NCI-H510A (cell line): ENCODE measurements at places on chromosomes 2 and 18.

- DNase-seq: no peak
Observed at GRCh38 chr2:24971286-24971535, 544 bp downstream of the DNAJC27 start.

DNA sequence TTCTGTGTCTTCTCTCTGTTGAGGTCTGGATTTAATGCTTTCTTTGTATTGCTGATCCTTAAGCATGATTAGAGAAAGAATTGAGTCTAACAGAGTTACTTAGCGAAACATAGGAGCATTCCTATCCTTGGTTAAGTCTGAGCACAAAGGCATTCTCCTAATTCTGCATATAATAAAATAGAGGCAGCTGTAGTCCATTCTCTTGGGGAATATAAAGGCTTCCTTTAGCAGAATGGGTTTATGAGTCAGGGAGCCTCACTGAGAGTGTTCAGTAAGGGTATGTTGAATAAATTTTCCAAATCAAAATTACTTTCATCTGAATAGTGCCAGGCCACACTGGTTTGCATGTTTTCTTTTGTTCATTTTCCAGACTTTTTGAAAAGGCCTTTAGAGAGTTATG, 101.5 kb downstream of the GALNT1 start:
- no peak for DNase-seq

GRCh38 chr2:239607517-239608191, 206.8 kb upstream of the HDAC4 start:
- DNase-seq: no peak

GRCh38 chr2:190876631-190877030, 4.0 kb upstream of the GLS start:
- no peak for DNase-seq

DNA sequence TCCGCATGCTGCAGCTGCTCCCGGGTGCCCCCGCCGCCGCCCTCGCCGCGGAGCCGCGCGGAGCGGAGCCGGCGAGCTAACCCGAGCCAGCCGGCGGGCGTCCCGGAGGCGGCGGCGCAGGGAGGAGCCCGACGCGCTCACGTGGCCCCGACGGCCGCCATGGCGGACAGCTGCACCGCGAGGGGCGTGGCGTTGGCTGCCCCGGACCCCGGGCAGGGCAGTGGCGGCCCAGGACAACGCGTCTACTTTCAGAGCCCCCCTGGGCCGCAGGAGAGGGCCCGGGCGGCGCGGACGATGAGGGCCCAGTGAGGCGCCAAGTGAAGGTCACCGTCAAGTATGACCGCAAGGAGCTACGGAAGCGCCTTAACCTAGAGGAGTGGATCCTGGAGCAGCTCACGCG, 30.0 kb upstream of the CCNYL1 start:
- DNase-seq: no peak

- DNase-seq: no peak
Observed at GRCh38 chr2:175903384-175903936, 98.6 kb downstream of the LNPK start.

- DNase-seq: no peak
Observed at GRCh38 chr2:222912117-222912516, 51.3 kb downstream of the ACSL3 start.

DNA sequence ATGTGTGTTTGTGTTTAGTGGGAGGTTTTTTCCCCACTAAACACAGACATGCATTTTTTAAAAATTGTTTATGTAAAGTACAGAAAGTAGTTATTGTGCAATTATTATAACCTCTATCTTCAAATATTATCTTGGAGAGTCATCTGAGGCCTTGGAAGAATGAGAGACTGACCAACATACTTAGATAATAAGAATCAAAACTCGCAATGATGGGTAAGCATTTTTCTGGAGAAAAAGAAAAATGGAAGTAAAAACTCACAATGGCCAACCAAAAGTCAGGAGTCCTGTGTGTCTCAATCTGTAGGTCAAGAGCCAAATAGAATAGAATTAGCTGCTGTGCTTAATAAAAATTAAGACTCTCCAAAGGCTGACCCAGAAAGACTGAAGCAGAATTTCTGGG, 43.0 kb downstream of the MEMO1 start:
- DNase-seq: no peak

- DNase-seq: no peak
Observed at GRCh38 chr18:2168022-2168421, 403.3 kb downstream of the METTL4 start.

DNA sequence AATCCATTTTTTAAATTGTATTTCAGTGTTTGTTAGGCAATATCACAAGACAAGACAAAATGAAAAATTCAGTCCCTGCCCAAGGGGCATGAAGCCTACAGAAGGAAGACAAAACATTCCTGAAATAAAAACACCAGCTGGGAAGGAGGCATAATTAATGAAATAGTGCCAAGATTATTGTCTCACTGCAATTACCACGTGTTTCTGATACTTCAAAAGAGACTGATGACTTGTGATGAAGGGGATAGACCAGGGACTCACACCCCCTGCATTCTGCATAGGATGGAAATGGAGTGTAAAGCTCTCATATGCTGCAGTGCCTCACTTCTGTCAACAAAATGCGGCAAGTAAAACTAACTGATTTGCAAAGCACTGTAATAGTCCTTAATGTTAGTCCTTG, 178.1 kb downstream of the BARD1 start:
- no peak for DNase-seq

GRCh38 chr18:28342231-28342630, 165.3 kb upstream of the CDH2 start:
- DNase-seq: no peak

GRCh38 chr2:180985771-180986395, 5.5 kb downstream of the UBE2E3 start:
- DNase-seq: no peak

DNA sequence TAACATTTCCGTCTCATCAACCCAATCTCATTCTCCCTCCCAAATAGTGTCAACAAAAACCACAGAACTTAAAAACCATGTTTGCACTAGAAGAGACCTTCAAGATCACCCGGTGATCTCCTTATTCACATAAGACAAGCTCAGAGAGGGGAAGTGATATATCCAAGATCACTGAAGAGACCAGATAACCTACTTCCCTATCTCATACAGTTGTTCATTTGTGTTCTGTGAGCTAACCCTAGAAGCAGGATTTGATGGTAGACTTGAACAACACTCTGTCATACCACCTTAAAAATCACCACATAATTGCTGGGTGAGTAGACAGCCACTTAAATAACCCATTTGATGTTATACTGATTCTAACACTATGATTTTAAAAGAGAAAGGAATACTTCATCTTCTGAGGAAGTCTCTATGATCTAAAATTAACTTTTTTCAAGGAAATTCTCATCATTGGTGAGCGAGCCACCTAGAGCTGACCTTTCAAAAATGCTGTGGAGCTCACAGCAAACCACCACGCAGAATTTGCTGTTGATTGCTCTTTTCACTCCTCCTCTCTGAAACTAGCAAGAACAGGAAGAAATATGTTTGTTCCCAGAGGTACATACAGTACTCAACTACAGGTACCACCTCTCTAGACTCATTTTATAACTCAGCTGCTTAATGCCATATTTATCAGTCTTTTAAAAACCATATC, 15.1 kb downstream of the AAK1 start:
- no peak for DNase-seq

DNA sequence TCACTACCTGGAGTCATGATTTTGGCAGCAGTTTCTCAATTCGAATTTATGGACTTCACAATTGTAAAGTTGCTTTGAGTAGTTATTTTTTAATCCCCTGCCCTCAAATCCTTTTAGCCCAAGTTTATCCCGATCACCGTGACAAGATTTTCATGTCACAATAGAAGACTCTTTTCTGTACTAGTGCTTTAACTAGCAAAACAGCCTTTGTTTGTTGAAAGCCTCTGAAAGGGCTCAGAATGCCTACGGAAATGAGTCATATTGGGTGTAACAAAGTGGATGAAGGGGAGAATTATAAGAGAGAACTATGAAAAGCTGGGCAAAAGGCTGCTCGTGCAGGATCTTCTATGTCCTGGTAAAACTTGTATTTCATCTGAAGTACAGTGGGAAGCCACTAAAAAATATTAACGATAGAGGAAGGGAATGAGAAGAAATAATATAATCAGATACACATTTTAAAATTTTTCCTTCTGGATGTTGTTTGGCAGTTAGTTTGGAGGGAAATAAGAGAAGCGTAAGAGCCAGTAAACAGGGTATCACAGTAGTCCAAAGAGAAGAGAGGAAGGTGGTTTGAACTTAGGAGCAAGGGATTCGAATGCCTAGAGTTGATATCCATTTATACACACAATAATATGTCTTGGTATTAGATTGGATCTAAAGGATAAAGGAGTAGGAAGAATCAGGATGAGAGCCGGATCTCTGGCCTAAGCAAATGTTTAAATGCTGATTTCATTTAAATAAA, 114.9 kb downstream of the GALNT13 start:
- DNase-seq: no peak

DNA sequence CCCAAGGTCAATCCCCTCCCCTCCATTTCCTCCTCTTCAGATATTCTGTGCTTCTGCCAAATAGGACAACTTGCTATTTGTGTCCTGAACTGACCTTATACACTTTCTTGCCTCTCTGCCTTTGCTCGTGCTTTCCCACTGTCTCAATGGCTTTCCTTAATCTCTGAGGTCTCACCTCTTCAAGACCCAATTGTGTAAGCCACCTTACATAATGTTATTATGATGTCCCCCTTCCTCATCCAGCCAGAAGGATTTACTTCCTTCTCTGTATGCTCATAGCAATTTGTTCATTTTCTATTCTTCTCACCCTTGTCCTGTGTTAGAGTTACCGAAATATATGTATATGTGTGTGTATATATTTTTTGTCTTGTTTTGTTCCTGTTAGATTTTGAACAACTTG, 26.9 kb upstream of the DARS1 start:
- no peak for DNase-seq

GRCh38 chr2:120312860-120313694, 32.9 kb upstream of the INHBB start:
- peak; percentile 66 for DNase-seq

DNA sequence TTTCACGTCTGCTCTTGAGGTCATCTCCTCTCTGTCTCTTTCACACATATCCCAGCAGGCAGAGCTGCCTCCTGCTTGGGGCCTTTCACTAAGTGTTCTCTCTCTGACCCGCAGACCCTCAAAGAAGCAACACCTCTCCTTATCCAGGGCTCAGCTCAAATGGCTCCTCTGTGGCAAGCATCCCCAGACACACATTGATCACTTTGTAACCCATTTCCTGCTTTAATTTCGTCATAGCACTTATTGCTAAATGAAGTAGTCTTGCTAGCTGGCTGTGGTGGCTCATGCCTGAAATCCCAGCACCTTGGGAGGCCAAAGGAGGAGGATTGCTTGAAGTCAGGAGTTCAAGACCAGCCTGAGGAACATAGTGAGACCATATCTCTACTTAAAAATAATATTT, 41.4 kb downstream of the SGPP2 start:
- no peak for DNase-seq

DNA sequence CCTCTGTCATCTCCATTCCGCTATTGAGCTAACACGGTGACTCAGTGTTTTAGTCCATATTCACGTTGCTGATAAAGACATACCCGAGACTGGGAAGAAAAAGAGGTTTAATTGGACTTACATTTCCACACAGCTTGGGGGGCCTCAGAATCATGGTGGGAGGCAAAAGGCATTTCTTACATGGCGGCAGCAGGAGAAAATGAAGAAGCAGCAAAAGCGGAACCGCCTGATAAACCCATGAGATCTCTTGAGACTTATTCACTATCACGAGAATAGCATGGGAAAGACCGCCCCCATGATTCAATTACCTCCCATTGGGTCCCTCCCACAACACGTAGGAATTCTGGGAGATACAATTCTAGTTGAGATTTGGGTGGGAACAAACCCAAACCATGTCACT, 22.6 kb upstream of the CXXC1 start:
- no peak for DNase-seq
